ENCODE measurements at places on chromosomes 12 and 14.

DNA sequence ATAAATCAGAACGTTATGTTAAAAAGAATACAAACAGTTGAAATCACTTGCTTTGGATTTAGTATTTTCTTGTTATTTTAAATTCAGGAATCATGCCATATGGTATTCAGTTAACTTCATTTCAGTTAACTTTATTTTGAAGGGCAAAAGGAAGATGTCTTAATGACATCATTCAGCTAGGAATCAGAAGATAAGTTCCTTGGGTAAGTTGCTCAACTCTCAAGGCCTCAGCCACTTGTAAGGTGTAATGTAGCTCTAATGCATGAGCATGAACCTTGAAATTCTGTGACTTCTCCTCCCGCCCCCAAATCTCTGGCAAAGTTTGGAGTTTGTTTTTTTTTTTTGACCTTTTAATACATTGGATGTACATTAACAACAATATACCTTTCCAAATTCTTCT, 42.6 kb downstream of the FRS2 start:
- DNase-seq: no peak

DNA sequence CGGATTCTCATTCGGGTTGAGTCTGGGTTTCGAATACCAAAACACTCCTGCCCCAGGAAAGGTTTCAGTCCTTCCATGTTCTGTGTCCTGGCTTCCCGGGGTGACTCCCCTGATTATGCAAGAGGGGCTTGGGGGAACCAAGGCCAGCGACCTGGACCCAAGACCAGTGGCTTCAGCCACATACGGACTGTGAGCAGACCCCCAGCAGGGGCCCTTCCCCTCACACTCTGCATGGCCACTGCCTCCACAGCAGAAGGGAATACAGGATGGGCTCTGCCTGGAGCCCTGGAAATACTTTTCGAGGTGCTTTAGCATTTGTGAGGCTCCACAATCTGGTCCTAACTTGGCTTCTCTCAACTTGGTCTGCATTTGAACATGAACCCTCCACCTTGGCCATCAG, 19.1 kb downstream of the HDAC7 start:
- DNase-seq: no peak

DNA sequence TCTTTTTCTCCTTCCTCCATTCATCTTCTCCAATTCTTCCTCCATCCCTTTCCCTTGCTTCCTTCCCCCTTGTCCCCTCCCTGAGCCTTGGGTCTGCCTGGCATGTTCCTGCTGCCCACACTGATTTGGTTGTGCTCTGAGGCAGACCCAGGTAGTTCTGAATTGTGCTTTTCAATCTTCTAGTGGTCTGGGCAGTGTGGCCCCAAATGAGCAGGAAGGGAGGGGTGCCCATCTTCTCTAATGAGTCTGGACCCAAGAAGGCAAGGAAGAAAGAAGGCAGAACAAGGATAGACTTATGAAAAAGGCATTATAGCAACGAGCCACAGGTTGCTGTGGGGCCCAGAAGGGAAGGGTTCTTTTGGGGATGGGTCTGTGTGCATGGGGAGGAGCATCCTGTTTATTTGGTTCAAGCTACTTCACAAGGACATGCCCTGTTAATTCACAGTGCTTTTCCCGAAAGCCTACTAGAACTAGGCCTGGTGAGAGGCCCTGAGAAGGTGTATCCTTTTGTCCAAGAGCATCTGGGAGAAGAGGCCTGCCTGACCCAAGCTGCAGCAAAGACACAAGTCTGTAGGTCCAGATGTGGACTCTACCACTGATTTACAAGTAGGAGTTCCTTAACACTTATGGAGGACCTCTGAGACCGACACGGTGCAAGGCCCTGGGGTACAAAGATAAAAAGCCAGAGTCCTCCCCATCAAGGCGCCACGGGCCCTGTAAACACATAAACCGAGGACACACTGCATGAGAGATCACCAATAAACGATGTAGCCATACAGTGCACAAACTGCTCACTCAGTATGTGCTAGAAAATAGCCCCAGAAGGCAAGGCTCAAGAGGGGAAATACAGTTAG, 1.1 kb upstream of the SUSD6 start:
- DNase-seq: no peak

GRCh38 chr14:75399843-75400775, 27.7 kb upstream of the JDP2 start:
- no peak for DNase-seq

DNA sequence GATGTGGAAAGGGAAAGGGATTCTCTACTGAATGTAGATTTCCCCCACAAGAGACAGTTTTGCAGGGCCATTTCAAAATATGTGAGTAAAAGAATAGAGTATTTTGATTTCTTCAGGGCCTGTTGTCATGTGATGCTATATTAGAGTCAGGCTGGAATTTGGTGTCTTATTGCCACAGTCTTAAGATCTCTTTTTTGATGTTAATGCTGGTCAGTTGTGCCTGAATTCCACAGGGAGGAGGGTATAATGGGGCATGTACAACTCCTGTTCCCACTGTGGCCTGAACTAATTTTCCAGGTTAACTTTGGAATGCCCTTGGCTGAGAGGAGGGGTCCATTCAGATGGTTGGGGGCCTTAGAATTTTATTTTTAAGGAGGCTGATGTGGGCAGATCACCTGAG, 111.0 kb upstream of the MAX start:
- no peak for DNase-seq

DNA sequence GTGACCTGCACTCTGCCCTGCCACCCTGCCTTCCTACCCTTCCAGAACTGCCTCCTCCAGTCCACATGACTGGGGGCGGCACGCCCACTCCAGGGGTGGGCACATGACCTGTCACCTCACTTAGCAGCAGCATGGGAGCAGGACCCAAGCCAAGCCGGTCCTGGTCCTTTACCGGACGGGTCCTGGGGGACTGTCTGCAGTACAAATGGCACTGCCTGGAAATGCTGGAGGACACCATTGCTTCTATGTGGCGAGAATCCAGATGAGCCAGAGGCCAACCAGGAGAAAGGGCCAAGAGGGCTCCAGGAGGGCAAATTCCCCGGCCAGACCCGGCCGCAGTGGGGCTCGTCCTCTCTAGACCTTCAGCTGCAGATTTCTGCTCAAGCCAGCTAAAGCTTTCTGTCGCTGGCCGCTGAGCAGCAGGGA, 33.1 kb downstream of the ITPK1 start:
- no peak for DNase-seq

DNA sequence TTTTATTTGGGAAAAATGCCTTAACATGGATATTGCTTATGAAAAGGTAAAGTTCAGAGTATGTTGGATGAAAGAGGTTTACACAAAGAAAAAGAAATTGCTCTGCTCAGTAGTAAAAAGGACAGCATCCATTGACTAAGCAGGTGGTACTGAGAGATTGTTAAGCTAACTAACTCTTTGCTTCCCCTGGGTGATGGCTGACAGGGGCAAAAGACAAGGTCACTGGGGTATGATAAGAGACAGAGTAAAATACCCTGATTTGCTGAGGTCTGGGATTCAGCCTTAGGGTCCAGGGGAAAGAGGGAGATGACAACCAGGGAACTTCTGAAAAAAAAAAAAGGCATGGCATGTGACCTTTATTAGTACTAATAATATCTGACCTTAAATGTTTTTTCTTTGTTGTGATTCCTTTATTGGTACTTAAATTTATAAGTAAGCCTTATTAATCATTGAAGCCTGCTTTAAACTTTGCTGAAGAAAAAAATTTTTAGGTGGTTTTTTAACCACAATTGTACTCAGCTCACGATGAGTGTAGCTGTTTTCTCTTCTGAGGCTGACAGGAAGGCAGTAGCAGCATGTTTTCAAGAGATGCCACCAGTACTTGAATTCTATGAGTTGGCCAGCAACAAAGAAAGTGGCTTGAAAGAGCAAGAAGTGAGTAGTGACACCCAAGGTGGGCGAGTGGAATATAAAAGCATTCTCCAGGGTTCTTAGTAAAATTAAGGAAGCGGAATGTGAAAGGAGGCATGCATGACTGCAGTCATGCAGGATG, 43.7 kb upstream of the KITLG start:
- DNase-seq: no peak

DNA sequence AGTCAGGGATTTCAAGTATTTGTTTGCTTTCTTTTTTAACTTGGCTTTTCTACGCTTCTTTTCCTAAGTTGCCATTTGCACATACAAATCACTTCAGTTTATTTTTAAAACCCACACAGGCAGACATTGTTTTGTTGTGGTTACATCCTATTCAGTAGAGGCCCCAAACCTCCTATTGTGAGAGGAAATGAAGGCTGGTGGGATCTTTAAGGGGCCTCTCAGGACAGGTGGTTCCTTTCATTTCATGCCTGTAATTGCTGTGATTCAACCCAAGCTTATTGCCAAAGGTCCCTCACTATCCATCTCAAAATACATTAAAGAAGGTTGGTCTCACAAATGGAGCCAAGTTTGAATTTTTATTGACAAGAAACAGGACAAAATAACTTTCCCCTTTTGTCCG, 257.1 kb downstream of the ADAMTS20 start:
- DNase-seq: no peak

- no peak for DNase-seq
Observed at GRCh38 chr12:121295746-121296617, 527 bp downstream of the CAMKK2 start.

- DNase-seq: no peak
Observed at GRCh38 chr12:26748741-26749431, 84.1 kb downstream of the ITPR2 start.

DNA sequence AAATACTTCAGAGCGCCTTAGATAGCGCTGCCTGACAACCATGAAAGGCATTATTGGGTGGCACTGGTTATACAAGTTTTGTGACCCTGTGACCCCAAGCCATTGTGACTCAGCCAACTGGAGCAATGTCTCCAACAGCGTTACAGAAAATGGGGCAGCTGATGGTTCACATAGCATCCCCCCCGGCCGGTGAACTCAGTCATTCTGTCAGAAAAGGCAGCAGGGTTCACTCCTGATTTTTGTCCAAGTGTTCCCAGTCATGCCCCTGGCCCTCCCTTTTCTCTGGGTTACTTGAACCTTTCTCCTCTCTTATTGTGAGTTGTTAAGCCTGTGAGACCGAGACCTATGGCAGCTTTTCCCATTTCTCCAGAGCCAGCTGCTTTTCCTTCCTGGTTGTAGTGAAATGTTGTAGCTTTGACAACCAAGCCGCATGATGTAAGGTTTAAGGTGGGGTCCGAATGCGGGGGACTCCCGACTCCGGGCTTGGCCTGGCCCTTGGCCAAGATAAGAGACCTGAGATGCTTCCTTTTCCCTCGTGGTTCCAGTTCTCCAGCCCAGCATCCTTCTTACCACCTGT, 22.0 kb downstream of the CD9 start:
- no peak for DNase-seq

DNA sequence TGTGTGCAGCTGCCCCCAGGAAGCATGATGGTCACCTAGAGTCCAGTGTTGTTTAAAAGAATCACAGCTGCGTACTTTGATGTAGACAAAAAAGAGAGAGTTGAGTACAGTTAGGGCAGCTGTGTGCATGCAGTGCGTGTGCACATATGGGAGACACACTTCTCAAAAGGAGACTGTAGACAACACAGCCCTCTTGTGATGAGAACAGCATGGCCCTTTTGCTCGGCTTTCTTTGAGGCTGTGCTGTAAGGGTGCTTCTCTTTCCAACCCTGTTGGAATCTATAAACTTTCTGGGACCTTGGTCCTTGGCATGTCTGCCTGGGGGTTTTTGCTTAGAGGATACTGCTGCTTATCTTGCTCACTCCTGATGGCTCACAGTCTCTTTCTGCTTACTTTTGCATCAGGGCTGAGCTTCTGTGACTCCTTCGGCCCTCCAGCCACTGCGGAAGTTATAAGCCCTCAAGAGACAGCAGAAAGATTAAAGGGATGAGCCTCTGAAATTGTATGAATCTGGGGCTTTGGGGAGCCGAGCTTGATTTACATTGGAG, 102.9 kb downstream of the DYRK2 start:
- DNase-seq: no peak

DNA sequence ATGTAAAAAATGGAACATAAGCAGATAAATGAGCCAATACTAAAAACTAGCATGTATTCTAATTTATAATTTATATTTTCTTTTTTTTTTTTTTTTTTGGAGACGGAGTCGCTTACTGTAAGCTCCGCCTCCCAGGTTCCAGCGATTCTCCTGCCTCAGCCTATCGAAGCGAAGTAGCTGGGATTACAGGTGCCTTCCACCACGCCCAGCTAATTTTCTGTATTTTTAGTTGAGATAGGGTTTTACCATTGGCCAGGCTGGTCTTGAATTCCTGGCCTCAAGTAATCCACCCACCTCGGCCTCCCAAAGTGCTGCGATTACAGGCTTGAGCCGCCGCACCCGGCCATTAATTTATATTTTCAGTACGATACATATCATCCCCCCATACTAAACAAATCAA, 2.7 kb downstream of the MAPK1IP1L start:
- no peak for DNase-seq

DNA sequence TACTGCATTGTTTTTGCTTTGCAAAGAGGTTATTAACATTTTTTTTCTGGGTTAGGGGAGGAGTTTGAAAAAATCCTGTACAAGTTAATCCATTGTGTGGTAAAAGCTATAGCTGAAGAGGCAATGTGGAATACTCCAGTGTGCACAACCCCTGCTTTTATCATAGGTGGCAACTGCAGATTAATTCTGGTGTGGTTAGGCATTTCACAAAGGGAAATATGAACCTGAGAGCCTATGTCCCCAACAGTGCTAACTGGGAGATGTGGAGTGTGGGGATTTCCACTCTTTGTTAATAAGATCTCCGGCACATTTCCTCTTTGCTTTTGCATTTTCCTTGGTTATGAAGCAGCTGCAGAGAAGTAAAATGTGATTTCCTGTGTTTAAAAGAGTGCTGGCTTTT, 33.6 kb downstream of the PRORP start:
- DNase-seq: no peak

- DNase-seq: peak; percentile 45
Observed at GRCh38 chr14:64879635-64880220, at the start of gene SPTB. Gene SPTB, minus strand, starts transcription at chr14:64879907. Its CDS starts 56,813 bp downstream, at chr14:64823094.

- no peak for DNase-seq
Observed at GRCh38 chr12:768434-768833, 16.1 kb downstream of the WNK1 start.

DNA sequence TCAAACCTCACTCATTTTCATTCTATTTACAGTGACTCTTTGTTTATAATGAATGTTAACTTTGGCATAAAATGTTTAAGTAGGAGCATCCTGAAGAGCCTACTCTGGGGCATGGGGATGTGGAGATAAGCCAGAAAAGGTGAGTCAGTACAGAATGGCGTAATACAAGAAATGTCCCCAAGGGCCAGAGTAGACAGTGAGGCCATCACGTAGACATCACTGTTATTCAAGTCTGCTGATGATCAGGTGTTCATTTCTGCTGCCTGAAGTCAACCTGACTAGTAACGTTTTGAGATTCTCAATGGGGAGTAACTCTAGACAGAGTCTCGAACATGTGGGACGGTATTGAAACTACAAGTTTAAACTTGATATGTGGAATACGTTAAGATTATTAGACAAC, 47.6 kb upstream of the PKP2 start:
- no peak for DNase-seq

- no peak for DNase-seq
Observed at GRCh38 chr14:26427097-26427496, 170.7 kb downstream of the NOVA1 start.

GRCh38 chr12:116533343-116534251, 25.6 kb upstream of the MAP1LC3B2 start:
- peak; percentile 61 for DNase-seq

All from stimulated activated CD8-positive, alpha-beta memory T cell treated with anti-CD3 and anti-CD28 coated beads, Interleukin-15, amount 100 ng/mL, for 48 hours (primary cell).